ENCODE measurements at places on chromosomes 1 and 21.

DNA sequence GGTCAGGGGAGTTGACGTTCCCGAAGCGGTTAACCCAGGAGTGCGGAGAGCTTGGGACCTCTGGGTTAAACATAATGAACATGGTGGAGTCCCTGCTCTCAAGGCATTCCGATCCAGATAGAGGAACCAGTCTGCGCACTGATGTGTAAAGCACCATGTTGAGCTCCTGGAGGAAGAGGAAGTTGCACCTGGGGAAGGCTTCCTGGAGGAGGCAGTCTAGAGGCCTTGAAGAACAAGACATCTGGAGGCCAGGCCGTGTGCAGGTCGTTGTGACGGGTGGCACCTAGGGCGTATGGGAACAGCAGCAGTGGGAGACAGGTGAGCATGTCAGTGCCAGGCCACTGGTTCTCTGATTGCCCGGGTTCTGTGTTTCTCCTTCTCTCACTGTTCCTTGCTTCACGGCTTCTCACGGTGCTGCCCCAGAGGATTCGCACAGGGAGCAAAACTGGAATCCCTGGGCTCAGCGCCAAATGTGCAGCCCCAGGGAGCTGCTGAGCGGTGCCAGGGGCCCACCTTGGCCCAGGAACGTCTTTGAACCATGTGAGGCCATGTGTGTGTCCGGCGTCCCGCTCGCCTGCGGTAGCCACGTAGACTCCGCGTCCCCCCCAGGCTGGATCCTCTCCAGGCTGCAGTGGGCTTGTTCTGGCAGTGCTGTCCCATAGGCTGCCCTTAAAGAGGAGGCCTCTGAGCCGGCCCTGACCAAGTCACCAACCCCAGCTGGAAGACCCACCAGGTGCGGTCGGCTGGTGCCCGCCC is 122.9 kb upstream of the GALNT2 start:
- DNase-seq = no peak

DNA sequence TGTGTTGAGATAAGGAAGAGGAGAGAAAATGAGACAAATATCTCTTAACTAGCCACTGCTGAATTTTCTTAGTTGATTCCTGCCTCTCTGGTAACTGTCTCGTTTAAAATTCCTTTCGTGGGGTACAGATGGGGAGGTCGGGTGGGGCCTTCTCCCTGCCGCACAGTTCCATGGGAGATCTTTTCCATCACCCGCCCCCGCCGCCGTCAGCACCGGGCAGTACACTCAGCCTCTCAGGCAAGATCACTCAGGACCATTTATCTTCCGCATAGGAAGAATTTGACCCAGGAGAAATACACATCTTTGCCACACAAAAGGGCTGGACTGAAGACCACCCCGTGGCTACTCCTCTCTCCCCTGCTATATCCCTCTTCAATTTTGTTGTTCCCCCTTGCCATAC is 2.3 kb upstream of the VPS26C start:
- DNase-seq = no peak

DNA sequence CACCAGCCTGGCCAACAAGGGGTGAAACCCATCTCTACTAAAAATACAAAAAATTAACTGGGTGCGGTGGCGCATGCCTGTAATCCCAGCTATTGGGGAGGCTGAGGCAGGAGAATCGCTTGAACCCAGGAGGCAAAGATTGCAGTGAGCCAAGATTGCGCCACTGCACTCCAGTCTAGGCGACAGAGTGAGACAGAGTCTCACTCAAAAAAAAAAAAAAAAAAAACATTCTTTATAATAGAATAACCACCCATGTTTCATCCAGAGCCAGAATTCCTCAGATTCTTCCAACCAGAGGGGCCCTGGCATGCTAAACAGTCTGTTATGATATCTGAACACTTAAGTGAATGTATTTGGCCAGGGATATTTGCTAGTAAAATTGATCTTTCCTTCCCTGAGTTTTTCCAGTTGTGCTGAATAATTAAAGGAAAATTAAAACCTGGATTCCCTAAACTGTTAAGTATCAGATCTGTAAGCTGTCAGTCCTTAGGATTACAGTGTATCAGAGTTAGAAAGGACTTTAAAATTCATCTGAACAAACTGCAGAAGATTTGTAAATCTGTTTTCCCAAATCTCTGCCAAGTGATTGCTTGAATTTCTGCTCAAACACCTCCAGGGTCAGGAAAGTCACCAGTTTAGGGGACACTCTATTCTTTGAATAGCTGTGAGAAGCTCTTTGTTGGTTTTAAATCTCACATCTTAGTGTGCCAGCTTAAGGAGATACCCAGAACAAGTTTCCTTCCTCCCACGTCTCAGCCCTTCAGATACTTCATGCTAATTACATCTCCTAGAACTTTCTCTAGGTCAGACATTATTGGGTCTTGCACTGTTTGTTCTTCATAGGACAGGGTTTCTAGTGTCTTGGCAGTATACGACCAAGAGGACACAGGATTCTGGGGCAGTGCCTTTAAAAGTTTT is 84.6 kb upstream of the BMP8A start:
- DNase-seq = no peak

GRCh38 chr1:10632691-10633090 is 157.9 kb downstream of the PEX14 start:
- no peak for DNase-seq
